NCI-H146 (cell line): ENCODE measurements at places on chromosomes 3 and 15.

DNA sequence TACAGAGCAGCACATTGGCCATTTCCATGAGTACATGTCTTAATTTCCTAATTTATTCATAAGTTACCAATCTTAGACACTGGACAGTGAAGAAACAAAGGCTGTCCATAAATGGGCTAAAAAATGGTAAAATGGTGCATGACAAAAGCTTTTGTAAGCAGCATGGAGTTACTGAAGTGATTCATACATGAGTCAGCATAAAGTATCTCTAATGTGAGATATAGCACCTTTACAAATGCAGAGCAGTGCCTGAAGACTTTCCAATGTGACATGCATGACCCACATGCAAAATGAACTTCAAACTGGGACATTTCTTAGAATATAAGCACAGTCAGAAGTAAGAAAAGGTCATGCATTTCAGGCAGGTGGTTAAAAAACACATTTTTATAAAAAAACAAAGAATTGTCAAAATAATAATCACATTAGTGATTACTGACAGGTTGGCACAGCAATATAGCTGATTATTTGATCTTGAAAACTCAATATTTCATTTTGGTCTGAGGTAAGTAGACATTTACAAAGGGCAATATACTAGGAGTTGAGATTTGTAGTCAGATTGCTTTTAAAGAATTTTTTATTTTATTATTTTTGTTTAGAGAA, 299.3 kb downstream of the PLCL2 start:
- no peak for DNase-seq

DNA sequence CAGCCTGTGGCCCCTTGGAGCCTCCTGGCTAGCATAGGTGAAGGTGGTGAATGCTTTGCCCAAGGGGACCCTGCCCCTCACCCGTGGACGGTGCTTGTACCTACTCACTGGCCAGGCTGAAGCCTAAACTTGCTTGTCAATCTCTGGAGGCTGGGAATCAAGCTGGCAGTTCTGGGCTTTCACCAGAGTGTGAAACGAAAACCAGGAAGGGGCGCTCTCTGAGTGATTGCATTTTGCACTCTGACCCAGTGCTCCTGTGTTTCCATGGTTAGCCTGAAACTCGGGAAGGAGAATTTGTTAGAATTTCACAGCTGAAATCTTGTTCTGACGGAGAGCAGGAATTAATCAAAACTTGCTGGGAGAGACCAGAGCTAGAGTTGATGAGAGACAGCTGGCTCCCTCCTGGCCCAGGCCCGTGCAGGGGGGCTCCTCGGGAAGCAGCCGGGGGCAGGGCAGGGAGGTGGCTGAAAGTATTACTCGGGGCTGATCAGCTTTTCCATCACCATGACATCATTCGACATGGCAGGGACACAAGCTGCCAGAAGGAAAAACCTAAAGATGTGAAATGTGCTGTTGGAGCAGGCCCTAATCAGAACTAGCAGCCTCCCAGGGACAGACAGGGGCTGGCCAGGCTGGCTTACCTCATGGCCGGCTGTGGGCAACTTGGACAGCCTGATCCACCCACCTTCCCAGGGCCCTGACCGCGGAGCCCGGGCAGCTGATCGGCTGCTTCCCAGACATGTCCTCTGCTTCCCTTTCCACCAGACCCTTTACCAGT, 323.6 kb upstream of the CTDSPL start:
- no peak for DNase-seq

GRCh38 chr15:29978411-29979382, 104.1 kb upstream of the GOLGA8J start:
- no peak for DNase-seq

GRCh38 chr15:50872832-50873426, 35.6 kb upstream of the AP4E1 start:
- DNase-seq, result no peak
